Type B pancreatic cell (in vitro differentiated cells): ENCODE measurements at places on chromosomes 1 and 21.
A peak's percentile ranks its signal among the peaks of the same experiment; 100 is the strongest.

- DNase-seq: no peak
Measured at GRCh38 chr1:19338323-19338762, 26.2 kb downstream of the SLC66A1 start.

DNA sequence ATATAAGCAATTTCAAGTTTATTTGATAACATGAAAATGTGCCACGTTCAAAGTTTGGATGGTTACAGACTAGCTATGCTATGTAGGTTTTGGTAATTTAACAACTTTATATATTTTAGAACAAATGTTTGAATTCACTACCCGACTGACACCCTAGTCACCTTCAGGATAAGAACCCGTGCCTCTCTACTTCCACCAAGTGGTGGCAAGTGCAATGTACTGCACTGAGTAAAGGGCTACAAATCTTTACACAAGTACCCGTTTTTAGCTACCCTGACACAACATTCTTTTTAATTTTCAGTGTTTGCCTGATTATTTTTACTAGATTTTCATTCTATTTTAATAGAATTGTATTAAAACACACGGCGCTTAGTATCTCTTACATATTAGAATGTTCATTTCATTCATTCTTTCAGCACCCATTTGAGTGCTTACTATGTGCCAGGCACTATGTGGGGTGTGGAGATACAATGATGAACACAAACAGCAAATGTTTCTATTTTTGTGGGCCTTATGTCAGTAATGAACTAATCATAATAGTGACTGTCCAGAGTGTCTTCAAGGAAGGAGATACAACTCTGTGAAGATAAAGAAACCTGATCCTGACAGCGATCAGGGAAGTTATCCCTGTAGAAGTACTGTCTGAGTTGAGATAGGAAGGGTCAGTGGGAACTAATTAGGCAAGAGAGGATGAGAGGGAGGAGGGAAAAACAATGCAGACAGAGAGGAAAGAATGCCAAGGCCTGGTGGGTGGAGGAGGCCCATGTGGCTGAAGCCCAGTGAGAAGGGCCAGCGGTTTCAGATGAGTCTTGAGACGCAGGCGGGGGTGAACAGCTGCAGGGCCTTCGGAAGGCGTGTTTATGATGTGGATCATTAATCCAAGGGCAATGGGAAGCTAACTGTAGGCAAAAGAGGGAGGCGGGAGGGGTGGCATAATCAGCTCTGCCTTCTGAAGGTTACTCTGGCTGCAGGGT is 3.8 kb downstream of the LCA5L start:
- DNase-seq: no peak

- DNase-seq: peak; percentile 86
Measured at GRCh38 chr1:36400825-36401601, 3.3 kb upstream of the LSM10 start.

DNA sequence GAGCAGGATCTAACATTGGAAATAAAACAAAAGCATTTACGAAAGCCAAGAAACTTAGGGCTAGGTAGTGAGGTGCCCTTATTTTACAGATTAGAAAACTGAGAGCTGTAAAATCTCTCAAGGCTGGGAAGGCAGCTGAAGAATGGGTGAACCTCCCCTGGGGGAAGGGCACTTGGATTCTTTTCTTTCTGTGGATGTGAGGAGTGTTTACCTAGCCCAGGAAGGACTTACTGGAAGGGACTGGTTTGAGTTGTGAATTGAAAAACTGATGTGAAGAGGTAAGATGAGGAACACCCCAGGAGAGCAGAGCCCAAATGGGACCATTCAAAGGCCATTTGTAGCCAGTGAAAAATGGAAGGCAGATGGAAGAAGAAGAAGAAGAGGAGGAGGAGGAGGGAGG is 74.7 kb upstream of the NGF start:
- DNase-seq: no peak
